ENCODE measurements at places on chromosomes 13 and 19.

DNA sequence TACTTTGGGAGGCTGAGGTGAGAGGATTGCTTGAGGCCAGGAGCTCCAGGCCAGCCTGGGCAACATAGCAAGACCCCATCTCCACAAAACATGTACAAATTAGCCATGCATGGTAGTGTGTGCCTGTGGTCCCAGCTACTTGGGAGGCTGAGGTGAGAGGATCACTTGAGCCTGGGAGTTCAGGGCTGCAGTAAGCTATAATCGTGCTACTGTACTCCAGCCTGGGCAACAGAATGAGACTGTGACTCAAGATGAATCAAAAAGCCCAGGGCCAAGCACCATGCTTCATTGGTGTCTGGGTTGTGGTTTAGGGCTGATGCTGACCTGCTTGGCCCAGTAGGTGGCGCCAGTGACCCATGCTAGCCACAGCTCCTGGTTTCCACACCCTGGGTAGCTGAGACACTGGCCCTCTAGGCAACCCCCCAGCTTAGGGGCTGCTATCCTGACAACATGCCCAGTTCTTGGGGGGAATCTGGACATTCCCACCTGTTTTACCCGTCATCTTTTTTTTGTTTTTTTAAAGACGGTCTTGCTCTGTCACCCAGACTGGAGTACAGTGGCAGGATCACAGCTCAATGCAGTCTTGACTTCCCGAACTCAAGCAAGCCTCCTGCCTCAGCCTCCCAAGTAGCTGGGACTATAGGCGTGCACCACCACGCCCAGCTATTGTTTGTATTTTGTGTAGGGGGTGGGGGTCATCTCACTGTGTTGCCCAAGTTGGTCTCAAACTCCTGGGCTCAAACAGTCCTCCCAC is 5.5 kb downstream of the CCDC124 start:
- DNase-seq: no peak

DNA sequence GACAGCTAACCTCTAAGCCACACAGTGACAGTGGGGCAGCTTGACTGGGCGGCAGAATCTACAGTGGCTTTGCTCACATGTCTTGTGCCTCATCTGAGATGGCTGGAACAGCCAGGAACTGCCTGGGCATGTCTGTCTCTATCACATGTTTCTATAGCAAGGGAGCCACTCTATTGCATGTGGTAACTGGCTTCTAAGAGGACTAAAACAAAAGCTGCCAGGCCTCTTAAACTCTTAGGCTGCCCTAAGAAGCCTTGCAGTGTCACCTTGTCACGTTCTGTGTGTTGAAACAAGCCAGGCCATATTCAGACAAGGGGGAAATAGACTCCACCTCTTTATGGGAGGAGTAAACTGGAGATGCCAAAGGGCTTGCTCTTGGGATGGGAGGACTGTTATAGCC is 122.9 kb upstream of the MAB21L1 start:
- DNase-seq: no peak

- DNase-seq: no peak
These were observed 21.0 kb downstream of the TNFSF9 start for GRCh38 chr19:6551607-6552450.

DNA sequence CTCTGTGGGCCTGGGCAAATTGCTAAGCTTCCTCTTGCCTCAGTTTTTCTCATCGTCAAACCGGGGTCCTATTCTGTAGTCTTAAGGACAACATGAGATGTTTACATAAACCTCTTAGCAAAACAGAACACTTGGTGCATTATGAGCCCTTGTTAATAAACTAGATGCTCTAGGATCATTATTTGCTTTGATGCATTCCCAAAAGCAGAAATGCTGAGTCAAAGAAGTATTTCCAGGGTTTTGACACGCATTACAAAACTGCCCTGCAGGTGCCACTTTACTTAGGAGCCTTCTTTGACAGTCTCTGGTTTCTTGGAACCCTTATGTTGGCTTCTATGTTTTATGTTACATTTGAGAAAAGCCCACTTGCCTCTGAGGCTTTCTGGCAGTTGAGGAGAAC is 12.1 kb downstream of the AKAP11 start:
- DNase-seq: no peak

- no peak for DNase-seq
These were observed 606 bp downstream of the PRDX2 start for GRCh38 chr19:12800923-12801465.

GRCh38 chr19:15556634-15557181 is 48.4 kb downstream of the CYP4F22 start:
- no peak for DNase-seq

All from cortex of kidney (tissue), 1 donor.